ENCODE measurements at places on chromosomes 1 and 21. TPM values are rescaled to one million over a fixed set of nuclear protein-coding genes. Genes with fewer than 3 reads are reported as not detected.

DNA sequence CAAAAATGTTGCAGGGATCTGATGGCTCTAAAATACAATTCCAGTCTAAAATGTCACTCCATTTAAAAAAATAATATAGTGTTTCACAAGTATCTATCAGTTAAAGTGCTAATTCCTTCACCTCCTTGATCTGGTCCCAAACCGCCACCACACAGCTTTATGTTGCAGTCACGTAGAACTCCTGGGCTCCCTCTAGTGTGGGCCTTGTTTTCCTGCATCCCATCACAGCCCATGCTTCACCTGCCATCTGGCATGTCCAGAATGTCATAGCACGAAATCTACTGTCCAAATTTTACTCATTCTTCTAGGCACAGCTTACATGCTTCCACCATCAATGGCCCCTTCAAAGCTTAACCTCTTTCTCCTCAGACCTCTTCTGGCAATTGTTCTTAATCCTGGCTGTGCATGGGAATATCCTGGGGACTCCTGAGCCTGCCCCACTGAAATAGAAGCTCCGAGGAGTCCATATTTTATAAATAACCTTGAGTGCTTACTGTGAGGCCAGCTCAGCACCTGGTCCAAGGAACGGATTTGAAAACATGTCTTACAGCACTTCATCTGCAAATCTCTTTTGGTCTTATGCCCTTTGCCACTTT is 15.5 kb downstream of the FYB2 start:
- H3K4me1 ChIP-seq = no peaks in the 10 kb centered on the region
- H3K27me3 ChIP-seq = no peaks in the 10 kb centered on the region
- no peak overlapping the region for H3K4me3 ChIP-seq
- H3K36me3 ChIP-seq = no peaks in the 10 kb centered on the region
- no peak for DNase-seq

DNA sequence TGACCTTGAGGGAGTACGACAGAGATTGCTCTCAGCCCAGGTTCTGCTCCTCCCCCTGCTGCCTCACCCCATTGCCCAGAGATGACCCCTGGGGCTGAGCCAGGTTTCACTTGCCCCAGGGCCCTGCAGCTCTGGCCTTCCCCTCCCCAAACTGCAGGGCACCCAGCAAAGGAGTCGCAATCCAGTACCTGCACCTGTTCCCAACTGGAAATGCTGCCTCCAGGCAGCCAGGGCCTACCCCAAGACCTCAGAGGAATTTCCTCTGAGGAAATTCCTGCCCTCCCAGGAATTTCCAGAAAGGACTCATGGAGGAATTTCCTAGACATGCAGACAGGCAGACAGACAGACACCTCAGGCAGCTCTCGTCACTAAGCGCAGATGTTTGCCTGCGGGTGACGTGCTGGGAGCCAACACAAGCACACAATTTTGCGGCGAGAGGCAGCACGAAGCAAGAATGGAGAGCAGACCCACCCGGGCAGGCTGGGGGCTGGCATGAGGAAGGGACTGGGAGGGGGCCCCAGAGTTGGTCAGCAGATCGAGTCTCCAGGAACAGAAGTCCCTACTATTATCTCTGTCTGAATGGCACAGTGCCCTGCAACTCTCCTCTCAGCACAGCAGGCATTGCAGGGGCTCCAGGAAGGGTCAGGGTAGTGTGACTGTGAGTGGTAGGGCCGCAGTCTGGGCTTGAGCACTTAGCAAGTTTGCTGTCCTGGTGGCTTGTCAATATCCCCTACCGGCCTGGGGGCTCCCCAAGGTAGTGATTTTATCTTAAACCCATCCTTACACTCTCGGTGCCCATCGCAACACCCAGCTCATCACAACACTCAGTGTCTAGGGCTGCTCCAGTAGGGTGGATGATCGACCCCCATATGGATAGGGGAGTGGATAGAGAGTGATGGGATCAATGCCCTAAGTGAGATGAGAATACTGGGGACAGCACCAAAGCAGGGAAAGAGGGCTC is 2.9 kb upstream of the EFNA1 start:
- no peak overlapping the region for H3K27ac ChIP-seq
- no peak overlapping the region for H3K4me3 ChIP-seq
- no peak for DNase-seq
- peaks cover 69% of the 10 kb centered on the region for H3K27me3 ChIP-seq
- H3K4me1 ChIP-seq = peaks cover 25% of the 10 kb centered on the region
- no peaks in the 10 kb centered on the region for H3K36me3 ChIP-seq

GRCh38 chr1:22115286-22115685 is 27.6 kb downstream of the WNT4 start:
- no peaks in the 10 kb centered on the region for H3K27me3 ChIP-seq
- H3K36me3 ChIP-seq = peaks cover 11% of the 10 kb centered on the region
- no peak overlapping the region for H3K27ac ChIP-seq
- no peak for DNase-seq

ANGPTL7 gene
- total RNA-seq = not detected

RAP1GAP gene
- 0.29 TPM for total RNA-seq

NHLH2 gene
- not detected for total RNA-seq

TEX38 gene
- total RNA-seq = not detected

AGMAT gene
- 12.4 TPM for total RNA-seq

CADM3 gene
- not detected for total RNA-seq

SAMD13 gene
- 0.73 TPM for total RNA-seq

TCHHL1 gene
- total RNA-seq = not detected
